ENCODE measurements at places on chromosomes 4 and X. TPM values are rescaled to one million over a fixed set of nuclear protein-coding genes. Genes with fewer than 3 reads are reported as not detected.

Gene MBNL3
- total RNA-seq: 3.9 TPM

Gene TMSB15C
- total RNA-seq: 5.2 TPM

Gene RNF150
- 12.2 TPM for total RNA-seq

Gene TCEAL7
- 37.0 TPM for total RNA-seq

Gene F8A1
- total RNA-seq: 4.5 TPM

Gene GPR34
- not detected for total RNA-seq

Gene SLC49A3
- 7.1 TPM for total RNA-seq

DNA sequence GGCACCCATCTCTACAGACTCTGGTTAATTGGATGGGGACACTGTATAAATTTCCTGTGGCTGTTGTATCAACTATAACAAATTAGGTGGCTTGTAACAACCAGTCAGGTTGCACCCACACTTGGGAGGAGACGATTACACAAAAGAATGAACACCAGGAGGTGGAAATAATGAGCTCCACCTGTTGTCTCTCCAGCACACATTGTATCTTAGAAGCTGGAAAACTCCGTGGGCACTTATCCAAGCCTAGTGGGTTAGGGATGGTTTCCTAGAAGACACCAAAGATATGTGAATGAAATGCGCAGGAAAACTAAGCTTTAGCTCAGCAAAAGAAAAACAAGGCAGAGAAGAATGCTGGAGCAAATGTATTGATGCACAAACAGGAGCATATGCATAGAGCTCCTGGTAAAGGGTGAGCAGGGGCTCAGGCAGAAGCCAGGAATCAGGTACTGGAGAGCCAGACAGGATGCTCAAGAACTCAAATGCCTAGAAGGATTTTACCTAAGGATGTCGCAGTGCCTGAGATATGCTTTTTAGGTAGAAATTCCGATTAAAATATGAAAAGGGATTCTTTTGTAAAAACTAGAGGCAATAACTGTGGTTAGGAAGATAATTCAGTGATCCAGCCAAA lies 111.7 kb downstream of the GALNTL6 start:
- no peak for DNase-seq

DNA sequence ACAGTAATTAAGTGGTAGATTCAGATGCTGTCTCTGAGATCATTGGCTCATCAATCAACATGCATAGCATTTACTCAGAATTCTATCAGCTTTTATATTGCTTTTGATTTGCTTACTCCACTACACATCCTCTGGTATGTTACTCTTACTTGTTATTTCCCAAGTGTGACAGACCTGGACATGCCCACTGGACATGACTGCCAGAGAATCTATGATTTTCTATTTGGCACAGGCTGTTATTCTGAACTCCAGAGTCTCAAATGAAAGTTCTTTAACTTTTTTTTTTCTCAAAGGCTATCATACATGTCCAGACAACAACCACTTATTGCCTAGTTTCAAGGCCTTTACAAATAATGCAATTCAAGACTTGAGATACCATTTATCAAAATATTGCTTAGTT lies 116.1 kb upstream of the ARHGAP24 start:
- DNase-seq: no peak

GRCh38 chrX:147737690-147738089 lies 174.0 kb upstream of the FMR1 start:
- DNase-seq: no peak

GRCh38 chrX:5683996-5684395 lies 544.7 kb downstream of the NLGN4X start:
- peak; percentile 1 for DNase-seq

GRCh38 chr4:7506119-7506518 lies 71.4 kb upstream of the PSAPL1 start:
- no peak for DNase-seq

- no peak for DNase-seq
These were observed 715.8 kb downstream of the CCSER1 start for GRCh38 chr4:90842960-90843359.

GRCh38 chr4:103895876-103896465 lies 176.2 kb upstream of the TACR3 start:
- no peak for DNase-seq

GRCh38 chr4:24604558-24605214 lies 20.3 kb upstream of the DHX15 start:
- no peak for DNase-seq

GRCh38 chr4:104869831-104870230 lies 276.8 kb upstream of the TET2 start:
- DNase-seq: no peak

GRCh38 chr4:152972821-152973628 lies 36.9 kb downstream of the FHDC1 start:
- DNase-seq: peak; percentile 69

DNA sequence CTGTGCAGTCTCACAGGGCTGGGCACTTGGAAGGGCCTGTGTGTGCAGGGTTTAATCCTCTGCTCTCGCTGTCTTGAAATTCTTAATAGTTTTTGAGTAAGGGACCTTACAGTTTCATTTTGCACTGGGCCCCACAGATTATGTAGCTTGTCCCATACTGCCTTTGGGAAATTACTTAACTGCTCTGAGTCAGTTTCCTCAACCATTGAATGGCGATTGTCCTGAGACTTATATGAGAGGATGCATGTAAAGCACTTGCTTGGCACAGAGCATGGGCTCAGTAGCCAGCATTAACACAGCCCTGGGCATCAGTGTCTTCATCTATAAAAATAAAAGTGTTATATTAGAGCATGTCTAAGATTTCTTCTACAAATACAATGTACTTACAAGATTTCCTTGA lies 55.8 kb downstream of the CLCN5 start:
- DNase-seq: no peak

- DNase-seq: no peak
These were observed 47.8 kb upstream of the CAMK2D start for GRCh38 chr4:113809311-113809710.

DNA sequence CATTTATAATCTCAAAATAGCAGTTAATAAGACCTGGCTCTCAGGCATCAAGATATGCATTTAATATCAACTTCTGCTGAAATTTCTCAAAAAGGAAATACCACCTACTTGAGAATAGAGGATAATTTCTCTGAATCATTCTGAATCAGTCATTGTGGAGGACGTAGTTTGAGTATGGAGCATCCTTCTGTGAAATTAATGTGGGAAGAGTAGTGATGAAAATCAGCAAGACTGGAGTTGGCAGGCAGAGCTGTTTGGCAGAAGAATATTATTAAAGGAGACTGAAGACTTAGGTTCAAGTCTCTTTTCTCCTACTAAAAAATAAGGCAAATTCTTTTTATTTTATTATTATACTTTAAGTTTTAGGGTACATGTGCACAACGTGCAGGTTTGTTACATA lies 325.6 kb upstream of the ATOH1 start:
- no peak for DNase-seq

DNA sequence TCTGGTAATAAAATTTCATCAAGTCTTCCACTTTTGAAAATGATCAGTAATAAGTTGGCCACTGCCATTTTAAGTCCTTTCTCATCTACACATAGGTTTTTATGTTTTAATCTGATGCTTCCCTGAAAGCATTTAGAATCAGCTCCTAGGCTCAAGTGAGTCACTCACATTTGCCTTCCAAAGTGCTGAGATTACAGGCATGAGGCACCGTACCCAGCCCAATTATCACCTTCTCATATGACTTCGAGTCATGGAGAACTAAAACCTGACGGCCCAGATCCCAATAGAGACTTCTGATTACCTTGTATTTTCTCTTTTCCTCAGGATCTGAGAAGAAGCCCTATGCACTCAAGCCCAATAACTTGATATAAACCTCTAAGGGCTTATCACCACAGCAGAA lies 140.8 kb downstream of the OPHN1 start:
- DNase-seq: no peak

GRCh38 chr4:64584981-64585557 lies 175.8 kb upstream of the TECRL start:
- DNase-seq: peak; percentile 15

Data from fibroblast of villous mesenchyme (primary cell).